ENCODE measurements at places on chromosomes 4 and X.

GRCh38 chr4:81455897-81456296 is 15.8 kb downstream of the RASGEF1B start:
- no peak for DNase-seq

- no peak for DNase-seq
Measured at GRCh38 chrX:153667281-153667955, 6.2 kb downstream of the PNCK start.

DNA sequence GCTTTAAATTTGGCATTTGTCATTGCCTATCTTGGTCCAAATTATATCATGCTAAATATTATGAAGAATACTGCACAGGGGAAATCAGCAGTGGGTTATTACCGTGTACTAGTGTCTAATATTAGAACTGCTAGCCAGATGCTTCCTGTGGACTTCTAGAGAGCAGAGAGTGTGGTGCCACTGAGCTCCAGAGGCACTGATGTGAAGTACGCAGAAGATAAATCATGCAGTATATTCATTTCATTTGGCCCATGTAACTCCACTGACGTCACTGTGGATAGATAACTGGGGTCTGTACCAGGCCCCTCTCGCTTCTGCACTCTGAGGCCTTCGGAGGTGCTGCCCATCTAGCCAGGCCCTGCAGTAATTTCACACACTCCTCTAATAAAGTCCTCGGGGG is 80.0 kb downstream of the ALPK1 start:
- DNase-seq, result no peak

GRCh38 chrX:129577877-129578276 is 37.8 kb downstream of the OCRL start:
- no peak for DNase-seq

DNA sequence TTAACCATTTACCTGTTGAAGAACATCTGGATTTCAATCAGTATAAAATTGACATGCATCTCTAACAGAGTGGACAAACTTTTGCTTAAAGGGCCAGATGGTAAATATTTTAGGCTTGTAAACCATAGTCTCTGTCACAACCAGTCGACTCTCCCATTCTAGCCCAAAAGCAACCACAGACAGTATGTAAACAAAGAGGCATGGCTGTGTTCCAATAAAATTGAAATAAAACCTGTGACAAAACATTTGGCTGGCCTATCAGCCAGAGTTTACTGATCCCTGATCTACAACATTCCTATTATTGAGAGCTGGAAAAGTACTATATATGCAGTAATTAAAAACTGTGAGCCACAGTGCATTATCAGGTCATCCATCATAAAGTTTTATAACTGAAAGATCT is 3.2 kb downstream of the CENPC start:
- DNase-seq, result peak; percentile 73

DNA sequence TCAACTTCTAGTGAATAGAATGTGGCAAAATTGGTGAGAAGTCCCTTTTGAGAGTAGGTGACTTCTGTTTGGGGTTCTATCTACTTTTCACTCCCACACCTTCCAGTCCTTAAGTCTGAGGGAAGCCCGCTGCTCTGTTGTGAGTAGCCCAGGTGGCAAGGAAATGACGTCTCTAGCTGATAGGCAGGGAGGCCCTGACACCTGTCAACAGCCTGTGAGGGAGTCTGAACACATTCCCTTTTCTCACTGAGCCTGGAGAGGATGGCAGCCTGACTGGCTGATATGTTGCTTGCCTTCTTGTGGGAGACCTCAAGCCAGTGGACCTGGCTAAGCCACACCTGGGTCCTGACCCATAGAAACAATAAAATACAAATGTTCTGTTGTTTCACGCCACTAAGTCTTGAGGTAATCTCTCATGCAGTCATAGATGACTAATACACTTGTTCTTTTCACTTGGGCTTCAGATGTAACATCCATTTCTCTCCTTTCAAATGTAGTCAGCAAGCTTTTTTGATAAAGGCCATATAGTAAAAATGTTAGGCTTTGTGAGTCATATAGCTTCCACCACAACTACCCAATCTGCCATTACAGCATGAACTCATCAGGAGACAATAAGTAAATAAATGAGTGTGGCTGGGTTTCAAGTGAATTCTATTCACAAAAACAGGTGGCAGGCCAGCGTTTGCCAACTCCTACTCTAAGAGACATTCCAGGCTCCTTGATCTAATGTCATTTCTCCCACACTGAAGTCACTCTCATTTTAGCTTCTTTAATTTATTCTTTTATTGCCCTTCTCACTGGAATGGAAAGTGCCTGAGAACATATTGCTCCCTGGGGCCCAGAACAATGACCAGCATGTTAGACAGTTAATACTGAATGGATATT is 265.1 kb upstream of the MAD2L1 start:
- peak; percentile 2 for DNase-seq

DNA sequence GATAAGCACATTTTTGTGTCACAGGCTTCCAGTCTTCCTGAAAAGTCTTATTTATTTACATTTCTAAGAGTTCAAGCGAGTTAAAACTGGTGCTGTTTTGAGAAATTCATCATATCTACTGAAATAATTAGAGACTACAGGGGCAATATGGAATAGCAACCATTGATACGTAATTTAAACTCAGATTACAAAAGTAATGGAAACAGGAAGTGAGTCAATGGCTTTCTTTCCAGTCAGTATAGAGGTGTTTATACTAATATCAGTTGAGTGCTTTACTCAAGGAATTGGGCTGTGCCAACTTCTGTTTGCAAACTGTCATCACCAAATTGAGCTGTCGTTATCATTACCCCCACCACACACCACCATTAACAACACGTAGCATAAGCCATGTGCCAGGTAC is 222.7 kb downstream of the COL25A1 start:
- peak; percentile 4 for DNase-seq

- DNase-seq, result peak; percentile 74
Measured at GRCh38 chr4:33369446-33369845, 2649.3 kb downstream of the PCDH7 start.

DNA sequence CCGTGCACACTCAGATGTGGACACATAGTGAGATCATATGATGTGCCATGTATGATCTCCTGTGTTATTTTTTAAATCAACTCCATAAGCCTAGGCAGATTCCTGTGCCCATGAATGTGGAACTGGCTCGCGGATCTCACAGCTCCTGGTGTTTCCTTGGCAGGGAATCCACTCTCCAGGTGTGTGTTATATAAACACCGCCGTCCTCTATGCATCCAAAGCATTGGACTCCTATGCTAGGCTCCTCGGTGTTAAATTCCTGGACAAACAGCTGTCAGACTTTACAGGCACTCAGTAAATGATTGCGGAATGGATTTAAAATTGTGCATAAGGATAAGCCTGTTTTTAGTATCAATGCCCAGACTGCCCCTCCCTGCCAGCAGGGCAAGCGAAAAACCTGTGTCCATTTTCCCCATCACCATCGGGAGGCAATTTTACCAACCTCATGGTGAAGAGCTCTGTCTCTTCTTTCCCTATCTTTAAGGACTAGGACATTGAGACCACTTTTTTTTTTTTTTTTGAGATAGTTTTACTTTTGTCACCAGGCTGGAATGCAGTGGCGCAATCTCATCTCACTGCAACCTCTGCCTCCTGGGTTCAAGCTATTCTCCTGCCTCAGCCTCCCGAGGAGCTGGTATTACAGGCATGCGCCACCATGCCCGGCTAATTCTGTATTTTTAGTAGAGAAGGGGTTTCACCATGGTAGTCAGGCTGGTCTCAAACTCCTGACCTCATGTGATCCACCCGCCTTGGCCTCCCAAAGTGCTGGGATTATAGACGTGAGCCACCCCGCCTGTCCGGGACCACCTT is 23.6 kb upstream of the GPR78 start:
- DNase-seq, result no peak

DNA sequence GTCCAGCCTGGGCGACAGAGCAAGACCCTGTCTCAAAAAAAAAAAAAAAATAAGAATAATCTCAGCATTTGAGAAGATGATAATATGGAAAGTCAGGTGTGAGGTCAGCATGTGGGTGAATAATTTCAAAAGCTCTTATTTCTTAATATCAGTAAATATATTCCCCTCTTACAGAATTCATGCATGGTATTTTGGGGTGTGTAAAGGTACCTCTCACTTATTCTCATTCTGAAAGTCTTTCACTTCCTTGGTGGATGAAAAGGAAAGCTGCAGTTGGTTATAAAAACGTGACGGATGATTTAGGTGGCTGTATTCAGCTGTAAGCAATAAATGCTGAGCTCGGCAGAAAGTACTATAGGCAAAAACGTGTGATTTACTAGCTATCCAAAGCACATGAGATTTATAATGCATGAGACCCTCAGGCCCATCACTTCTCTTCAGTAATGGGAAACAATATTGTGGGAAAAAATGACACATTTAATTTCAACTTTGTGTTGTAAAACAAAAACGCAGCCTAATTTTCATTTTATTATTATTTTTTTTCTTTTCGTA is 353.2 kb upstream of the MAGEB2 start:
- DNase-seq, result no peak

GRCh38 chr4:7330811-7331681 is 103.7 kb downstream of the PSAPL1 start:
- DNase-seq, result no peak

DNA sequence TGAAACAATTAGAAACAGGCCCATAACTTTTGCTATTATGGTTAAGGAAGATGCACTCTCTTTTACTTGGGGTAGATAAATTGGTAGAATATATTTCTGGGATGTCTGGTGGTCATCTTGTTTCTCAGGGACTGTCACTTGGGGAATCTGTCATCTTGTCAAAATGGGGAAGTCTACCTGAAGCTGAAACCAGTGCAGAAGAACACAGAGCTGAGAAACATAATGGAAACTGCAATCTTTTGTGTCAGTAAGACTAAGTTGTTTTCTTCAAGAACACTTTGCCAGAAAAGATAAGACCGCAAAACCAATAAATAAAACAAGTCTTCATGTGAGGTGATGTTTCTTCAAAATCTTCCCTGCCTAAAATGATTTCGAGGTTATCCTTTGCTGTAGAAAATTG is 92.0 kb downstream of the NAA11 start:
- DNase-seq, result no peak

- no peak for DNase-seq
Measured at GRCh38 chr4:34512616-34513015, 1731.7 kb downstream of the ARAP2 start.
